Stimulated activated CD4-positive, alpha-beta T cell treated with anti-CD3 and anti-CD28 coated beads, Interleukin-1b, Interleukin-23, amount 100 ng/mL, for 1 hour (primary cell): ENCODE measurements at places on chromosomes 5 and 9.
A peak's percentile ranks its signal among the peaks of the same experiment; 100 is the strongest.

- DNase-seq, result no peak
Measured at GRCh38 chr9:38432922-38433510, 8.8 kb upstream of the IGFBPL1 start.

DNA sequence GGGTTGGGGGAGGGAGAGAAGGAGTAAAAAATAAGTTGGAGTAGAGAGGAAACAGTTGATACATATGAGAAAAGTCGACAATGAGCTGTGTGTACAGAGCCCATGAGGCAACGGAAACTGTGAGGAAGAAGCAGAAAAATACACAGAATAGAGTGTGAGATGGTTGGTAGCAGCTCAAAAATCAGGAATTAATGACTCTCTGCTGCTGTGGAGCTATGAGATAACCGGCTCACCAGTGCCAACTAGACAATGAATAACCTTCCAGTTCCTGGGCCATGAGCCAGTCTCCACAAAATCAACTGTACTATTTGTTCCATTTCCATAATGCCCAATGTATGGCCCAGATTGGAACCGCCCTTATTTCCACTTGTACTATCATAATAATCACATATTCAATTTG lies 53.1 kb upstream of the NREP start:
- DNase-seq, result no peak

DNA sequence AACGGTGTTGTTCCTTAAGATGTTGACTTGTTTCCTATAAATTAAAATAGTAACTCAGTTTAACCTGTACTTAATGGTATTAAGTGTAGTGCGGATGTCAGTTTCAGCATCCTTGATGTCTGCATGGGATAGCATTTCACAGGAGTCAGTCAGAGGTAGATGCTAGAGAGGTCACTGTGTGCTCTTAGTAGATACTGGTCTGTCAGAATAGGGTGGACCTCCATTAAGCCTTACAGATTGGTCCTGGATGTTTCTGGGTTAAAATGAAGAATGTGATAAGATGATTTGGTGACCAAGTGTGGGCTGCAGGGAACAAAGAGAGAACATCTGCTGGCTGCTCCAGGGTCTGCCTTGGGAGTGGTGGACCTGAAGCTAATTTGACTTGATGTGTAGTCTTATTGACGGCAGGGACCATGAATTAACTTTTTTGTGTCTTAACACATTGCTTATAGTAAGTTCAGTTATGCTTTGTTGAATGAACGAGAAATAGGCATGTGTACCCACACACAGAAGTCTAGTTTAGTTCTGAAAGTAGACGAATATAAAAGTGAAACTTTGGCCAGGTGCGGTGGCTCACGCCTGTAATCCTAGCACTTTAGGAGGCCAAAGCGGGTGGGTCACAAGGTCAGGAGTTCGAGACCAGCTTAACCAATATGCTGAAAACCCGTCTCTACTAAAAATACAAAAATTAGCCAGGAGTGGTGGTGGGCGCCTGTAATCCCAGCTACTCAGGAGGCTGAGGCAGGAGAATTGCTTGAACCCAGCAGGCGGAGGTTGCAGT lies 12.5 kb downstream of the RAB24 start:
- DNase-seq, result no peak

DNA sequence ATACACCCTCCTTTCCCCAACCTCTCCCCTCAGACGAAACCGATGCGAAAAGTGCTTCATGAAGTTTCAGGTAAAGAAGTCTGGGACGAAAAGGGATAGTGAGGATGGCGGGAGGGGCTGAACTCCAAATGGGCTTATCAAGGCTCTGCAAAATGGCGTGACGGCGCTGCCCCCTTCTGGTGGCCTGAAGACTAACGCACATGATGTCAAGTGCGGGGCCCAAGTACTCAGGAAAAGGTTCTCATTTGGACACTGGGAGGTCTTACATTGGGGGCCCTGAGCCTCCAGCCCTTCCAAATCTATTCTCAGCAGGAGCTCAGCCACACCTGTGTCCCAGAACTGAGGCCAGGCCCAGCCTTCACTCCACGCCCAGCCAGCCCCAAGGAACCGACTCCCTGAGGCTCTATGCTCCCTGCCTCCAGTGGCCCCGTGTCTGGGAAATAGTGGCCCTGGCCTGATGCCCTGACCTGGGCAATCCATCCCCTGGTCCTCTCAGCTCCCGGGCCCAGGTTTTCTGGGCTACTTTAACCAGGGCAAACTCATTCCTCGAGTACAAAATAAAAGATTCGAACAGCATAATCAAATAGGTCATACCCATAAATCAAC lies 119.9 kb downstream of the KCNIP1 start:
- no peak for DNase-seq

DNA sequence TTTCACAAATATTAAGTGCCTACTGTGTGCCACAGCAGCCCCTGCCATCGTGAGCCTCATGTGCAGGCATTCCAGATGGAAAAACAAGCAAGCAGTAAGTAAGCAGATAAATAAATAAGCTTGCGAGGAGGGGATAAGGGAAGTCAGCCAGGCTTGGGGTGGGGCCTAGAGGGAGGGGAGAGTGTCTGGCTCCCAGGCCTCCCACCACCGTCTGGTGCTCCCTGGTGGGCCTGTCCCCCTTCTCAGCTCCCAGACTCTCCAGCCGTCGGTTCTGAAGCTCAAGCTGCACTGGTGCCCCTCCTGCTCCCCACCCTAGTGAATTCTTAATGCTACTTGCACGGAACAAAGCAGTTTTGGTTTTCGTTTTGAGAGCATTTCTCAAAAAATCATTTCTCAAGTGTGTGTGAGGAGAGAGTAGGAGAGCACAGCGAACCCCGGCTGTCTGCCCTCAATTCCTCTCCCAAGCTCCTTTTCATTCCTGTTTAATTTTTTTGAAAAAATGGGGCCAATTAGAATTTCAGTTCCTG lies 6.6 kb upstream of the IER5L start:
- no peak for DNase-seq

DNA sequence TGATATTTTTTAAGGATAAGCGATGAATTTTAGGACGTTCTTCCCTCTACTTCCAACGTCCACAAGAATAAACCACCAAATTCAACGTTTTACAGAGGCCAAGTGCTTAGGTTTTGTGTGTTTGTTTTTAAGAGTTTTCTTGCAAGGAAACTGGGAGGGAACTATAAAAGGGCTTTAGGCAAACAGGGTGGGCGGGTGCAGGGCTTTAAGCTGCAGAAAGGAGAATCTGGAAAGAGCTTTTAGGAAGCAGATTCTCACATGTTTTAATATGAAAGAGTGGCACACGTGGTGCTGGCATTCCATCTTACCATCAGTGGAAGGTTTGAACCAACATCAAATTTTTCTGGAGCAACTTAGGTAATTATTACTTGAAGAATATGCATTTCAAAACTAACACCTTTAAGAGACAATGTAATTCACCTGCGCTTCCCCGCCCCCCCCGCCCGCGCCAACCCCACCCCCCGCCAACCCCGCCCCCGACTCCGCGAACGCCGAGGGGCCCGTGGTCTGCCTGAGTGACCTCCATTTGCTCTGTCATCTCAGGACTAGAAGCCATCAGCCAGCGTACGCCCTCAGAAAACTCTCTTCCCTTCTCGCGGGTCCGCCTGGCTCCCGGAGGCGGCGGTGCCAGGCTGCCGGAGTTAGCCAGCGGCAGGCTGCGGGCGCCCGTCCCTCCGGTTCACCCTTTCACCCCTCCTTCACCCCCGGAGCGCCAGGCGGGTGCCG lies 911 bp upstream of the PIK3R1 start:
- DNase-seq, result peak; percentile 7

DNA sequence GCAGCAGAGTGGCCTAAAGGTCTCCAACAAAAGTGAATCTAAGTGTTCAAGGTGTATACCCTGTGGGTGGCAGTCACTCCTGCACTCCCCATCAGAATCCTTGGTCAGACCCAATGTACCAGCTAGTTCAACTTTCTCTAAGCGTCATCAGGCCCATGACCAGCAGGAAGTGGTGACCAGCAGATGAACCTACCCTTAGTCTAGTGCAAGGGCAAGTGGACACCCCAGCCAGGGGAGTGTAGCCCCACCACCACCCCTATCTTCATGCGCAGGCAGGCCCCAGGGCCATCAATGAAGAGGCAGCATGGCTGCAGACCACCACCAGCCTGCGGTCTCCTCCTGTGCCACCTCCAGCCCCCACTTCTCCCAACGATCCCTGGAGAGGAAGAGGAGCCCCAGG lies 213.1 kb downstream of the AGTPBP1 start:
- no peak for DNase-seq
